ENCODE measurements at places on chromosomes 4 and X. TPM values are rescaled to one million over a fixed set of nuclear protein-coding genes. Genes with fewer than 3 reads are reported as not detected.
A peak's percentile ranks its signal among the peaks of the same experiment; 100 is the strongest.

DNA sequence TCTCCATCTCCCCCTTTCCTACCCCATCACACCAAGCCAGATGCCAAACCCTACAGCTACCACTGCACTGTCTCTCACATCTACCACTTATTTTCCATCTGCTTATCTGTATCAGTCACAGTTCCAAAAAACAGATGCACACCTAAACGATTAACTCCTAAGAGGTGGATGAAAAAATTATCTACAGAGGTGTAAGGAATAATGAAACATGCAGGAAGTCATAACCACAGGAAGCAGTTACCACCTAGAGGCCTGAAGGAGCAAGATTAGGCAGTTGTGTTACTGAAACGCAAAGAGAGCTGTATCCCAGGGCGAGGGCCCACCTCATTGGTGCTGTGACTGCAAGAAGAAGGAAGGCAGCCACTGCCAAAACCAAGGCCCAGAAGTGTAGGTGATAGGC lies 87.8 kb upstream of the FAM241A start:
- DNase-seq: no peak

DNA sequence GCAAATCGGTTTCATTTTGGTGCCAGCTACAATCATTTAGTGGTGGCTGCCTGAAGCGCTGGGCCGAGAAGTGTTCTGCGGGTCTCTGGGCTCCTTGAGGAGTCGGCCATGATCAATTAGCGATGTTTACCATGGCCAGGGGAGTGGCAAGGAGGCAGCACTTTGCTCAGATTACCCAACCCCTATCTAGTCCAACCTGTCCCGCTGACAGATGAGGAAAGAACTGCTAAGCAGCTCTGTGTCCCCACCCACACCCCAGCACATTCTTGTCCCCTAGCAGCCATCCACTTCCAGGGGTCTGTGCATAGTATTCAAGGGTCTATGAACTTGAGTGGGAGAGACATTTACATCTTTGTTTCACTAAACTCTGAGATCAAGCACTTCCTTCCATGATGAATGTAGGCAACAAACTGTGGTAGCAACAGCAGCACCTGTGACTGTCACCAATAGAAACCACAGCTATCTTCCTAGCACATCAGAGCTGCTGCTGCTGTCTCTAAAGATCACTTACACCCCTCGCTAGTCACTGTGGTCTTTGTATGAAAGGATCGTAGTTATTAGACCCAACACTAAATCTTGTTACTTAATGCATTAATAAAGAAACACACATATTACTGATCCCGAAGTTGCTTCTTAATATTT lies 331.6 kb downstream of the BCOR start:
- no peak for DNase-seq

- peak; percentile 60 for DNase-seq
Observed at GRCh38 chr4:53490965-53491622, 100.2 kb downstream of the LNX1 start.

DNA sequence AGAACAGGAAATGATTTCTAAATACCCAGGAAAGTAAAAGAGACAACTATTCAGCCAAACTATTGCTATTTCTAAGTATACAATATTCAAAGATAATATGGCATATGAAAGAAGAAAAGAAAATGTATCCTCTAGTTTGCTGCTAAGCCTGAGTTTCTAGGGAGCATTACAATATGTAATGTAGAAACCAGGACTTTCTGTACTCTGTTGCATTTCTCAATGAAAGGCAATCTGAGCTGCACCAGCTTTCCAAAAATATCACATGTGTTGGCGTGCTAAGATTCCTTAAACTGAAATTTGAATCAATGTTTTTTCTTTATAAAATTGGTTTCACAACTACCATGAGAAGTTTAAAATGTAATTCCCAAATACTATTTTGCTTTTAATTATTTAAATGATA lies 129.6 kb downstream of the ANK2 start:
- DNase-seq: no peak

DNA sequence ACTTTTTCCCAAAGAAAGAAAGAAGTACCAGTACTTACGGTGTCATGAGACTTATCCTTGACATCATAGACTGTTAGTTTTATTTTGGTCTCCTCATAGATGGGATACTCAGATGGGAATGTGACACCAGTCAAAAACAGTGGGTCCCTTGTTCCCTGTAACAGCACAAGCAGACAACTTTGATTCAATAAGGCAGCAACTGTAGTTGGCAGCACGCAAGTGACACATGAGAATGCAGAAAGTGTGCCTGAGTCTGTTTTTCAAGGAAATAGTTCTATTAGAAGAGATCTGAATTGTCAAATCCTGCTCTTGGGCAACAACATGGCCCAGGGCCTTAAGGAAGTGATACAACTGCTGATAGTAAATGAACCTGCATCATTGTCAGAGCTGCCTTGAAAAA lies 443.2 kb downstream of the INPP4B start:
- no peak for DNase-seq

GRCh38 chr4:145734576-145735346 lies 54.8 kb downstream of the C4orf51 start:
- no peak for DNase-seq

GRCh38 chr4:84573385-84574068 lies 9.4 kb upstream of the CDS1 start:
- DNase-seq: no peak

DNA sequence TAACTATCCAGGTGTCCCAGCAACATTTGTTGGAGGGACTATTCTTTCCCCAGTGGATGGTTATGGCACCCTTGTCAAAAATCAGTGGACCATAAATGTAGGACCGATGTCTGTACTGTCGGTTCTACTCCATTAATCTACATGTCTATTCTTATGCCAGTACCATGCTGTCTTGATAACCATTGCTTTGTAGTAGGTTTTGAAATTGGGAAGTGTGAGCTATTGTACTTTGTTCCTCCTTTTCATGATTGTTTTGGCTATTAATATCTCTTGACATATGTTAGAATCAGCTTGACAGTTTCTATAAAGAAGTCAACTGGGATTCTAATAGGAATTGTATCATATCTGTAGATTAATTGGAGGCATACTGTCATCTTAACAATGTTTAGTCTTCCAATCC lies 112.7 kb downstream of the HNRNPD start:
- DNase-seq: no peak

DNA sequence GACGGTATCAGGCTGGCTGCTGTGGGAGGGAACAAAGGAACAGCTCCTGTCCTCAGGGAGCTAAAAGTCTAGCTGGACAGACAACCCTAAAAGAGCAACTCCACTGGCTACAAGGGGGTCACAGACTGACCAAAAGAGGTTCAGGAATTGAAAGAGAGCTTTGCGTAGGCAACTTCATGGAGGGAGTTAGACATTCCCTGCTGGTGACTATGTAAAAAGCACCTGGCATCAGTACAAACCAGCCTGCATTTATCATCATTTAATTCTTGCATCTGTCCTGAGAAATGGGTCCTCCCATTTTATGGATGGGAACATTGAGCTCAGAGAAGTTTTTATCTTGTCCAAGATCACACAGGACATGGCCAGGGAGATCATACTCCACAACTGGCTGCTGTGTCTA lies 1.4 kb upstream of the LGI2 start:
- no peak for DNase-seq

GRCh38 chrX:67780694-67781109 lies 236.9 kb downstream of the AR start:
- DNase-seq: peak; percentile 46

GRCh38 chr4:108148316-108148715 lies 20.4 kb downstream of the LEF1 start:
- no peak for DNase-seq

DNA sequence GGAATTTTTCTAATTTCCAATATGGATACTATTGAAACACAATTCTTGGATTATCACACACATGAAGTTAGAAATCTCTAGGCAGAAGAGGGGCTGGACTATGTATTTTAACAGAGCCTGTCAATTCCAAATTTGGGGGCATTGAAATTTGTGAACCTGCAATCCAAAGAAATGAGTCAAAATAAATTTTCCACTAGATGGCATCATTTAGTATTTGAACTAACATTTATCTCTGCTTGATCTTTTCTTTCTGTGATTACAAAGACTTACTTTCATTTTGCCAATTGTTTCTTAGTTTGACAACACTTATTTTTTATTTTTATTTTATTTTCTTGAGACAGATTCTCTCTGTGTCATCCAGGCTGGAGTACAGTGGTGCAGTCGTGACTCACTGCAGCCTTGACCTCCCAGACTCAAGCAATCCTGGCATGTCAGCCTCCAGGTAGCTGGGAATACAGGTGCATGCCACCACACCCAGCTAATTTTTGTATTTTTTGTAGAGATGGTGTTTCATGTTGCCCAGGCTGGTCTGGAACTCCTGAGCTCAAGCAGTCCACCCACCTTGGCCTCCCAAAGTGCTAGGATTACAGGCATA lies 2.7 kb upstream of the PYURF start:
- DNase-seq: no peak

GRCh38 chr4:77821775-77822174 lies 2.6 kb upstream of the CNOT6L start:
- no peak for DNase-seq

GRCh38 chrX:31449081-31449480 lies 377.2 kb upstream of the FTHL17 start:
- no peak for DNase-seq

DNA sequence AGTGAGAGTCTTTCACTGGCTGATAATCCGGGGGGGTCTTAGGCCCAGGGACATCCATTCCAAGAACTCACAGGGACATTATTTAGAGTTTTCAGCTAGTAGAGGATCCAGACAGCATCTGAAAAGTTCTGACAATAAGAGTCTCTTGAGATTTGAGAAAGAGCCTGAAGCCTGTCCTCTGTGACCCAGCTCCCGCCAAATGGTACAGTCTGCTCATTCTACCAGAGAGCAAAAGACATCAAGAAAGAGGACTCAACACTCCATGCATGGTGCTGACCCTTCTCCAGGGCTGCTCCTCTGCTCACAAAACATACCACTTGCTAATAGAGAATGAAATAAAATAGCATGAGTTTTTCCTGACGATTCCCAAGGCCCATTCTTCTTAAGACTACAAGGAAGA lies 162.0 kb downstream of the ATP10D start:
- no peak for DNase-seq

DNA sequence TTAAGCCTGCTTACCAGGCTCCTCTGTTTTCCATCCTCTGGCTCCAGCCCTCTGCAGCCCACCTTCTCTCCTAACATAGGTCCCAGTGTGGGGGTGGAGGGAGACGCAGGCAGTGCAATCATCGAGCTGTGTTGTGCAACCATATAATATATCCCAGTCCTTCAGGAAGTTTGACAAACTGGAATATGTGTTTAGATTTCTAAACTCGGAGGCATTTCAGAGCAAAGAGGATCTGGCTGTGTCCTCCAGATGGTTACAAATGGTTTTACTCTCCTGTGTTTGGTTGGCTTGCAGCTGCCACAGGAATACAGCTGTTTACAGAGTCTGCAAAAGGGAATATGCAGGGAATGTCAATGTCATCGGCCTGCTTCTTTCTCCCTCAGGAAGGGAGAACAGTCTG lies 195.3 kb upstream of the LNX1 start:
- DNase-seq: peak; percentile 32

DNA sequence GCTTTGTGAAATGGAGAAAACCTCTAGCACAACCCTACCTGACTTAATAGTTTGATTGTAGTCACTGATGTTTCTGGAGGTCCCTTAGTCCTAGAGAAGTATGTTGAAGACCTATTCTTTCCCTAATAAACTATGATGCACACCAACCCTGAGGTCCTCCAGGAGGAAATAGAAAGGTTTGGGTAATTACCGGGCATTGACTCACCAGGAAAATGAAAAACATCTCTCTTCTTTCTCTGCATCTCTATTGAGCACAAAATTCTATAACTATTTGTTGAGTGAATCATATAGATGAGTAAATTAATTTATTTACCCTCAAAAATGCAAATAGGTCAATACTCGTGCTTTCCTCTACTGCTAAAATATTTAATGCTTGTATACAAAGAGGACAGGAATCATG lies 582.4 kb upstream of the FAM241A start:
- DNase-seq: no peak

DNA sequence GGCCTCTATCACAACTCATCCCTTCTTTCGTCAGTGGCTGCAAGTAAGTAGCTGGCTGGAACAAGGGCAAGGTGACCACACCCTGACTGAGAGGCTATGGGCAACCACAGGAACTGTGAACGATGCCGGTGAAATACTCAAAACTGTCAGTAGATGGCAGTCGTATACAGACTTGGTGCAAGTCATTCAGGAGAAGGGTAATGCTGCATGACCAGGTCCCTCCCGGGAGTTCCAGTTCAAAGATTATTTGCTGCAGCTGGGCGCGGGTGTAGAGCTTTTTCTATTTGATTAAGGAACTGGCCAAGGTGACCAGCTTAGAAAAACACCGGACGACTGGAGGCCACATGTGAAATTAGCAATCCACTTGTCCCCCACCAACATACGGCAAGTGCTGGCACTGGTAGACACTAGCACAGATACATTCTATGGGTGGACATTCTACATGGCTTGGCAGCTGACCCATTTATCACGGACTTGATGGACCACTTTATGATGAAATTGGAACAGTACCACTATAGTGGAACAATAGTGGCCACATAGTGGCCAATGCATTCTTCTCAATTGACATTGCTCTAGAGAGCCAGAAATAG lies 726.6 kb downstream of the TRAM1L1 start:
- DNase-seq: peak; percentile 31

GRCh38 chrX:1273896-1274295 lies 5.3 kb downstream of the CSF2RA start:
- no peak for DNase-seq

GRCh38 chrX:86039625-86040568 lies 7.5 kb downstream of the CHM start:
- no peak for DNase-seq

DNA sequence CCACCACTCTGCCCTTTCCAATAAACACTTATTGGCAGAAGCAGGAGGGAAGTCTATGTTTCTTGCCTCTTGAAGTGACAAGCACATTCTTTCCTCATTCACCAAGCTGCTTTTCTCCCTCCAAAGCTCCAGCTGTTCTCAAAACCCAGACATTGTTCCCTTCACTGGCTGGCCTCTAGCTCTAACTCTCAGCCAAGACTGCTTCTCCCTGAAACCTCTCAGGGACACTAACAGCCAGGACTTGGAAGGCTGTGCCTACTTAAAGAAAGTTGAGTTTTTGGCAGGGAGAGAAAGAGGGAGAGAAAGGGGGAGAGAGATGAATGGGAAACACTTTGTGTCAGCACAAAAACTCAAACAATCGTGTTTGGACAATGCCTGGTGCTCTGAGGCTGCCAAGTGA lies 99.5 kb downstream of the COX18 start:
- peak; percentile 36 for DNase-seq

- DNase-seq: no peak
Observed at GRCh38 chr4:77127215-77127614, 29.8 kb upstream of the CCNG2 start.

GRCh38 chr4:4754641-4755040 lies 104.8 kb upstream of the MSX1 start:
- DNase-seq: no peak

GRCh38 chr4:166064721-166065120 lies 191.7 kb downstream of the TLL1 start:
- DNase-seq: no peak

RTL5 gene
- polyA plus RNA-seq: 20.2 TPM

RIBC1 gene
- 6.2 TPM for polyA plus RNA-seq

FGFBP1 gene
- 0.13 TPM for polyA plus RNA-seq

SLC16A2 gene
- polyA plus RNA-seq: 29.2 TPM

HTN3 gene
- polyA plus RNA-seq: not detected

PTPN13 gene
- polyA plus RNA-seq: 115 TPM

C1QTNF7 gene
- 18.4 TPM for polyA plus RNA-seq

CD38 gene
- polyA plus RNA-seq: 1.3 TPM

SSX4 gene
- polyA plus RNA-seq: not detected

AKAP14 gene
- 3.8 TPM for polyA plus RNA-seq
